ENCODE measurements at places on chromosomes 6 and 20. TPM values are rescaled to one million over a fixed set of nuclear protein-coding genes. Genes with fewer than 3 reads are reported as not detected.
A peak's percentile ranks its signal among the peaks of the same experiment; 100 is the strongest.

- DNase-seq = no peak
Measured at GRCh38 chr6:79895382-79896074, 51.8 kb downstream of the ELOVL4 start.

DNA sequence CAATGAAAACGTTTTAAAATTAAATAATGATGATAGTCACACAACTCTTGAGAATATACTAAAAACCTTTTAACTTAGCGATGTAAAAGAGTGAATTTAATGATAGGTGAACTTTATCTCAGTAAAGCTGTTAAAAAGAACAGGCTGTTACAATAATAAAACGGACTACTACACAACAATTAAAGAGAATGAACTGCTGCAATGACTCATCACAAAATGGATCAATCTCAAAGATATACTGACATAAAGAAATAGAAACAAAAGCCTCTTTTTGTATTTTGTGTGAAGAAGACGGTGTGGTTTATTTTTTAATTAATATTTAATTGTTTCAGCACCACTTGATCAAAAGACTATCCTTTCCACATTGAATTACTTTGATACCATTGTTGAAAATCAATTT is 352.4 kb upstream of the GJE1 start:
- DNase-seq = no peak

The ZSCAN16 gene
- 5.0 TPM for total RNA-seq

The CASS4 gene
- 0.17 TPM for total RNA-seq

DNA sequence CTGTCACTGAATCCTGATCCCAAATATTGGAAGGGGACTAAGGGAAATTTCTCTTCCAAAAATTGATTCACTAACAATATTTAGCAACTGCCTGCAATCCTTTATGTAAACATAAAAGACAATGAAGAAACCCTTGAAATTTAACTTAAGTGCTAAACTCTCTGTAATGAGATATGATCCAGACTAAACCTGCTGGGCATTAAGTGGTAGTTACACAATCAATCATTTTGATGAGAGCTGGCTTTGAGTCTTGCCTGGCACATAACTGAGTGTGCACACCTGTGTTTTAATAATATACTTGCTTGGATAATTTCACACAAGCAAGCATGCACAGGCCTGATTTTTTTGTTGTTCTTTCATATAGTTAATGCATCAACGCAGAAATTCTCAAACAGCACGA is 9.8 kb upstream of the ZFP64 start:
- DNase-seq = no peak

- peak; percentile 75 for DNase-seq
Measured at GRCh38 chr6:42113936-42114636, 28.3 kb downstream of the C6orf132 start.
